ENCODE measurements at places on chromosomes 5 and 9. TPM values are rescaled to one million over a fixed set of nuclear protein-coding genes. Genes with fewer than 3 reads are reported as not detected.
A peak's percentile ranks its signal among the peaks of the same experiment; 100 is the strongest.

The FLT4 gene
- total RNA-seq = 0.47 TPM

The PLEKHG4B gene
- 0.04 TPM for total RNA-seq

The NREP gene
- 0.42 TPM for total RNA-seq

The PTGS1 gene
- 7.2 TPM for total RNA-seq

DNA sequence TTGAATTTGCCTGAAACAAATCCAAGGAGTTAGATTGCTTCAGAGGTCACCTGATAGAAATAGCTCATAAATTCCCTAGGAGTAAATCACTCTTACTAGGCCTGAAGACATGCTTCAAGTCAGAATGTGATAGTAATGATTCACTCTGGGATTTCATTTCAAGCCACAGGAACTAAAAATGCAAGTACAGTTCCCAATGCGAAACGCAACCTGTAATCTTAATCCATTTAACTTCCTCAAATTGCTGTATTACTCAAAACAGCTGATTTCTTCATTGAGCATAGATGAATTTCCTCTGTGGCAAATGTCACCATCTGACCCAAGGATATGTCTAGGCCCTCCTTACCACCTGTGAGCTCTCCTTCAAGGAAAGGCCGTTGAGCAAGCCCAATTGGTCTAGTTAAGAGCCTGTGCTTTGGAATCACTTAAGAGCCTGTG lies 32.1 kb upstream of the IL6ST start:
- DNase-seq = no peak

GRCh38 chr9:126303488-126303887 lies 23.1 kb upstream of the MVB12B start:
- no peak for DNase-seq

- DNase-seq = no peak
These were observed 77.0 kb downstream of the ABCA1 start for GRCh38 chr9:104850786-104851545.

GRCh38 chr9:114309096-114309495 lies 13.8 kb upstream of the ORM1 start:
- no peak for DNase-seq

DNA sequence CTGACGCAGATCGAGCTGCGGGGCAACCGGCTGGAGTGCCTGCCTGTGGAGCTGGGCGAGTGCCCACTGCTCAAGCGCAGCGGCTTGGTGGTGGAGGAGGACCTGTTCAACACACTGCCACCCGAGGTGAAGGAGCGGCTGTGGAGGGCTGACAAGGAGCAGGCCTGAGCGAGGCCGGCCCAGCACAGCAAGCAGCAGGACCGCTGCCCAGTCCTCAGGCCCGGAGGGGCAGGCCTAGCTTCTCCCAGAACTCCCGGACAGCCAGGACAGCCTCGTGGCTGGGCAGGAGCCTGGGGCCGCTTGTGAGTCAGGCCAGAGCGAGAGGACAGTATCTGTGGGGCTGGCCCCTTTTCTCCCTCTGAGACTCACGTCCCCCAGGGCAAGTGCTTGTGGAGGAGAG lies 4.6 kb upstream of the PHYHD1 start:
- DNase-seq = no peak

DNA sequence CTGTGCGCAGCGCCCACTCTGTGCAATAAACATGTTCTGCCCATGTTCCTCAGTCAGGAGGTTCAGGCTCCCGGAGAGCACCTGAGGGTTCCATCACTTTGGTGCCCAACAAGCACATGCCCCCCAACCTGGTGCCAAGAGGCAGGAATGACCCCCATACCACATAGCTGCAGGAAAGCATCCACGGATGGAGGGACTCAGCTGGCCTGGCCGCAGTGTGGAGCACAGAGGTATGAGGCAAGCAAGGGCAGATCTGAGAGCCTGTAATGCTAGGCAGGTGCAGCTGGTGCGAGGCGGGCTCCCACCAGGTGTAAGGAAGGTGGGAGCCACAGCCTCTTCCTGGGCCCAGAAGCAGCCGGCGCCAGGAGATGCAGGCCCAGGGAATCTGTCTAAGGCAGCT lies 4.3 kb upstream of the MRNIP start:
- no peak for DNase-seq

GRCh38 chr5:169494941-169495548 lies 88.5 kb upstream of the SPDL1 start:
- DNase-seq = no peak

GRCh38 chr5:95671826-95672225 lies 11.0 kb downstream of the SPATA9 start:
- DNase-seq = no peak

DNA sequence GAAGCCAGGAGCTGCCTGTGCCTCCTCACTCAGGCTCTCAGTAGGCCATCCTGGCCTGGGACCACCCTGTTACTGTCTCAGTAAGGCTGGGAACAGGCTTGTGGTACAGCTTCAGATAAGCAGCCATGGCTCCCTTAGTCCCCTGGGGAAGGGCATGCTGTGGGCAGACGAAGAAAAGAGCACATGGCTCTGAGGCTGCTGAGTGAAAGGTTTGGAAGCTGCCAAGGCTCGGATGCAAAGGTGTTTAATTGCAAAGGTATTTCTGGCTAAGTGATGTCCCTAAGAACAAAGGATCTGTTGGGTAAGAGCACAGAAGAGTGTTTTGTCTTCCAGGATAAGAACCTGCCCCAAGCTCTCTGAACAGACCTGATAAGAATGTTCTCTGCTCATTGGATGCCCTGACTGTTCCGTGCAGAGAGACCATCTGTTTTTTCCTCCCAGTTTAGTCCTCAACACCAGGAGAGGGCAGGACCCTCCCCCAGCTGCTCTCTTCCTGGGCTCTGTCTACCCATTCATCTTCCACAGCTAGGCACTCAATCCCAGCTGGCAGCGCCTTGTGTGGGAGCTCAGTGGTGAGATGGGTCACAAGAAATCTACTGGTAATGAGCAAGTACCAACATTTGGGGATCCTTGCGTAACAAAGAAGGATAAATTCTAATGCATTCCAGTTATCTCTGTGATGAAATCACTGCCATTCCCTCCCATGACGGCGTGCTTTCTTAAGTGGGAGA lies 17.7 kb downstream of the ANGPTL2 start:
- no peak for DNase-seq

GRCh38 chr5:130234816-130235215 lies 330.6 kb downstream of the CHSY3 start:
- DNase-seq = no peak

The CCDC127 gene
- total RNA-seq = 4.5 TPM

- no peak for DNase-seq
These were observed 950.6 kb upstream of the NUDT12 start for GRCh38 chr5:104513121-104513602.

The PCDHGA6 gene
- total RNA-seq = 0.11 TPM

DNA sequence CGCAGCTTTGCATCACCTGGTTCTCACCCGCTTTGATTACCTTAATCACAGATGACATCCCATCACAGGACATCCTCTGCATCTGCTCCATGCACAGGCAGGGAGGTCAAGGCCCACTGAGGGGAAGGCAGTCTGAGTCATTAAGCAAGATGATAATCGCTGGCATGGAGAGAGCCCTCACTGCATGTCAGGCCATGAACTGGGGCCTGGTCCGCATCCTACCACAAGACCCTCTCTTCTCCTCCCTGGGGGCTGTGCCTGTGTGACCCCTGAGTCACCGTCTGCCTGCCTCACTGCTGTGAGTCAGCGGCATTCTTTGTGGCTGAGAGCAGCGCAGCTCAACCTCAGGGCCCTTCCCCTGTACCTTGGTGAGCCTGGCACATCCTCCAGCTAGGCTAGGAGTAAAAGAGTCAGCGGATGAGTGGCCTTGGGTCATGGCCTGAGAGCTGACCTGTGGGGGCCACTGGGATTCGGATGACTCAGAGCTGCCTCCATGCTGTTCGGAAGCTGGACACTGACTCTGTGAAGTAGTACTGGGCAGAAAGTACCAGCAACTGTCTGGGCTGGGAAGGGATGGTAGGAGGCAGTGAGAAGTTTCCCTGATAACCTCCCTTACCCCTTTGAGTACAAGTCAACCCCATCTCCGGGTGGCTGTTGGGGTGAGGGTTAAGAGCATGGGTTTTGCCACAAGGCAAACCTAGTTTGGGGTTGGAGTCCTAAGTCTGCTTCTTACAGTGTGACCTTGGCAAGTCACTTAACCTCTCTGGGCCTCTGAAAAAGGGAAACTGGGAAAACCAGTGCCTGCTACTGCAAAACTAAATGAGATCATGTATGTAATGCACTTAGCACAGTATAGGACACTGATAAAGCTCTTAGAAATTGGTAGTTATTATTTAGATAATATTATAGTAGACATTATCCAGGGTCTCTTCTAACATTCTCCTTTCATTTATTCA lies 14.6 kb upstream of the ARSI start:
- peak; percentile 56 for DNase-seq

- DNase-seq = no peak
These were observed 78.9 kb upstream of the CXCL14 start for GRCh38 chr5:135657536-135658305.

DNA sequence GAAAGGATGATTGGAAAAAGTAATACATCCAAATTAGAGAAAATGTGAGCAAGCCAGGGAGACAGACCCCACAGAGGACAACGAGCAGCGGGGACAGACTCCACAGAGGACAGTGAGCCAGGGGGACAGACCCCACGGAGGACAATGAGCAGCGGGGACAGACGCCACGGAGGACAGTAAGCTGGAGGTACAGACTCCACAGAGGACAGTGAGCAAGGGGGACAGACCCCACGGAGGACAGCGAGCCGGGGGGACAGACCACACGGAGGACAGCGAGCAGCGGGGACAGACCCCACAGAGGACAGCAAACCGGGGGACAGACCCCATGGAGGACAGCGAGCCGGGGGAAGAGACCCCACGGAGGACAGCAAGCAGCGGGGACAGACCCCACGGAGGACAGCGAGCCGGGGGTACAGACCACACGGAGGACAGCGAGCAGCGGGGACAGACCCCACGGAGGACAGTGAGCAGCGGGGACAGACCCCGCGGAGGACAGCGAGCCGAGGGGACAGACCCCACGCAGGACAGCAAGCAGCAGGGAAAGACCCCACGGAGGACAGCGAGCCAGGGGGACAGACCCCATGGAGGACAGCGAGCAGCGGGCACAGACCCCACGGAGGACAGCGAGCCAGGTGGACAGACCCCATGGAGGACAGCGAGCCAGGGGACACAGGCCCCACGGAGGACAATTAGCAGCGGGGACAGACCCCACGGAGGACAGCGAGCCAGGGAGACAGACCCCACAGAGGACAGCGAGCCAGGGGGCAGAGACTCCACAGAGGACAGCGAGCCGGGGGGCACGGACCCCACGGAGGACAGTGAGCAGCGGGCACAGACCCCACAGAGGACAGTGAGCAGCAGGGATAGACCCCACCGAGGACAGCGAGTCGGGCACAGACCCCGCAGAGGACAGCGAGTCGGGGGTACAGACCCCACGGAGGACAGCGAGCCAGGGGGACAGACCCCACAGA lies 1.9 kb upstream of the ZDHHC11 start:
- no peak for DNase-seq

GRCh38 chr9:116271991-116272390 lies 118.4 kb downstream of the PAPPA start:
- DNase-seq = no peak

- DNase-seq = no peak
These were observed 8.9 kb upstream of the NREP start for GRCh38 chr5:111765613-111766571.

The ZFP37 gene
- total RNA-seq = 0.22 TPM

DNA sequence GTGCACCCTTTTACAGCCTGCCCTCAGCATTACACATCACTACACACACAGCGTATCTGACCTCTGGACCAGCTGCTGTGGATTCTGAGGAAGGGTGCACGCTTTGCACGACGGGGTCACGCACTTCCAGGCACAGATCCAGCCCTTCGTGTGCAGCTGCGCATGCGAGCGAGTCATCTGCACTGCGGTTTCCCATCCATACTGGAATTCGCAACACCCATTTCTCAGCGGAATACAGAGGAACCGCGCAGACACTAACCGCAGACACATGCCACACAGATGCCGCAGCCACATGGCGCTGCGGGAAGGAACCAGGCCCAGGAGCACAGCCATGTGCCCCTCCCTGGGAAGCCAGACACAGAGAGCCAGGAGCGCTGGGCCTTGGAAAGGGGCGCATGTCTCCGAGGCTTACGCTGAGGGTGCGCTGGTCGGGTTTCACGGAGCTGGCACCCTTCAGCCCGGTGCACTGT lies 43.5 kb downstream of the PNPLA7 start:
- DNase-seq = no peak

All from K562 (cell line).